Fibroblast of skin of scalp (primary cell): ENCODE measurements at places on chromosomes 12 and 14.
A peak's percentile ranks its signal among the peaks of the same experiment; 100 is the strongest.

GRCh38 chr12:80099259-80099658, at the start of gene OTOGL:
Gene OTOGL (plus strand): TSS chr12:80099537. CDS start chr12:80209432, 109,895 bp downstream.
- no peak for DNase-seq

DNA sequence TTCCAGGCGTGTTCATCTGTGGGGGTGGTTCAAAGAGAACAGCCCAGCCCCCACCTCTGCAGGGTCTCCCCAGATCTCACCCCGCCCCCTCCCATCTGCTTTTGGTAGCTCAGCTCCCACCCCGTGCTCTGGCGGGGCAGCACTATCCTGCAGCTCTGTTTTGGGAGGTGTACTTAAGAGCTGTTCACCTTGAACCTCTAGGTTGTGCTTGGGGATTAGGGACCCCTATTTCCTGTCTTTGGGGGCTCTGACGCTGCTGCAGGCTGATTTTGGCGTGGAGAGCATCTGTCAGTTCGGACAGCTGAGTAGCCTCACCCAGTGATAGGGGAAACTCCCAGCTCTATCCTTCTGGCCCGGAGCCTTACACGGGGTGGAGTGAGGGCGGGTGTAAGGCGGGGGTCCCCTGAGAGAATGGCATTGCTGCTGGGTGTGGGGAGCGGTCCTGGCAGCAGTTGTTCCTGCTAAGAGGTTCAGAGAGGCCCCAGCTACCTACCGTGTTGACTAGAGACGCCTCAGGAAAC, 765 bp downstream of the TMEM120B start:
- no peak for DNase-seq

DNA sequence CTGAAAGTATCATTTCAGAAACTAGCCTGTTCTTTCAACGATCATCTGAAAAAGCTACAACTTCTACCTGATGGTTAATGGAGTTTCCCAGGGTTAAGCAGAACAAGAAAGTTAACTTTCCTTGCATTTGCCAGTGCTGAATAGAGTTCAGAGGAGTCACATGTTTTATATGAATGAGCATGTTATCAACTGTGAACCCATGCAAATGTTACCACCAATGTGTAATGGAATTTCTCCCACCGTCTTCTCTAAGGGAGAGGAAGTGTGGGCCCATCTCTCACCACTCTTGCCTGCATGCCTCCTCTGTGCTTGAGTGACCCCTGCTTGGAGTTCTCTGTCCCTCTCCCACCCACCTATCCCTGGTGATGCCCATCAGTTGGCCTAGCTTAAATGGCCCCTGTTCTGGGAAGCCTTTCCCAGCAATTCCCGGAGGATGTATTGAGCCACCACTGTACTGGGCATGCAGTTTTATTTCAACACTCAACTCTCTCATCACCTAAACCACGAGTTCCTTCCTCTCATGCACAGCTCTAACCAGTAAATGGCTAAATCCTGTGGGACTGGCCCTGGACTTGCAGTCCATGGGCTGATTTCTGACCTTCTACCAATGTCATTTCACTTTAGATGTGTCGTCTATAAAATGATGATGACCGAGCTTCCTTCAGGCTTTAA, 159.8 kb downstream of the RPAP3 start:
- no peak for DNase-seq

- peak; percentile 98 for DNase-seq
These were observed 131.3 kb upstream of the RAP1B start for GRCh38 chr12:68479261-68479895.

DNA sequence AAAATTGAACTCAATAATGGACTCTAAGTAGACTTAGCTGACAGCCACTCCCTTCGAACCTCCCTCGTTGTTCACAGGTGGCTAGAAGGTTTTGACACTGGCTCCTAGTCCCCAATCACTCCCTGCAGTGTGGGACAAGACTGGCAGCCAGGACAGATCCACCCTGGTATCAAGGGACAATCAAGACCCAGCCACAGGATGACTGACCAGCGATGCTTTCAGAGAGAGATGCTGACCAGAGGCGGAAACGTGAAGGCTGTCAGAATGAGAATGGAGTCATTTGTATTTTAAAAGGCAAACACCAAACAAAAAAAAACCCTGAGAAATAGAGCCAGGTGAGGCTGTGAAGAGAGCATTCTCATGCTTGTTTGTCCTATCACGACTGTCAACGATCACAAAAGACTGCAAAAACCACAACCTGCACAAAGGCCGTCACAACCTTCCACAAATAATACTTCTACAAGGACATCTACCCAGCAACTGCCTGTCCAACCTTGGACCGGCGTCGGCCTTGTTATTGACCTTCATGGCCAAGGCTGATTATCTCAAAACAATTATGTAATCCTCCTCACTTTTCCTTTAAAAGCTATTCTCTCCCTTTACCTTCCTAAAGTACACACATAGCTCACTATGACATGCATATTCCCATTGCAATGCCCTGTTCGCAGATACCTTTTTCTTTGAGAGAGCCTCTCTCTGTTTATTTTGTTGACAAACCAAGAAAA, 13.2 kb downstream of the EIF5 start:
- DNase-seq: no peak

DNA sequence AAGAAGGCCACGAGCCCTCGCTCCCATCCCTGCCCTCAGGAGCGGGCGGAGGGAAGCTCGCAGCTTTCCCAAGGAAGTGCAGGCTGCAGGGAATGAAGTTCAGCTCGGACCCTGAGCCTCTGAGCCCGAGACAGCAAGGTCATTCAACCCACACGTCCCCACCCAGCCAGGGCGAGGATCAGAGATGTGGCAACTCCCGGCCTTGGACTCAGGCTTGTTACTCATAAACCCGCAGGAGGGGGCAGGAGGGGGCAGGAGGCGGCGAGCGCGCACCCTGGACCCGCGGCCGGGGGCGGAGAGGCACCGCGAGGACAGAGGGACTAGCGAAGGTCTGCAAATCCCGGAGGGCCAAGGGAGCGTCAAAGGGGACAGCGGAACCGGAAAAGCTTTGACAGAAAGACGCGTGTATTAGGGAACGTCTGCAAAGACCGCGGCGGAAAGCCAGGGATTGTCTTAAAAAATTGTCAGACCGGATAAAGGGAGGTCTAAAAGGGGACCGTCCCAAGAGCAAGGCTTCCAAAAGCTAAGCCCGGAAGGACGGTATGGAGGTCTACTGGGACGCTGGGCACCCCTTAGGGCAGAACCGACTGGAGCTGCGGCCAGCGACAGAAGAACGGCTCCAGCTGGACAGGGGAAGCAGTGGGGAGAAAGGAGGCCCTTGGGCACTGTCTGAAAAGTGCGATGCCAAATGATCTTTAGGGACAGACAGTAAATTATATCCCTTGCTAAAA, 611 bp upstream of the DCAF11 start:
- DNase-seq: peak; percentile 92

GRCh38 chr12:40692765-40693206, 547 bp downstream of the CNTN1 start:
- DNase-seq: no peak

- peak; percentile 24 for DNase-seq
These were observed 187.1 kb downstream of the KITLG start for GRCh38 chr12:88393017-88393767.

GRCh38 chr12:16152885-16153673, 124.4 kb downstream of the SLC15A5 start:
- no peak for DNase-seq

GRCh38 chr12:122194804-122195203, 8.7 kb upstream of the B3GNT4 start:
- DNase-seq: no peak

GRCh38 chr12:116062698-116063097, 214.8 kb downstream of the MED13L start:
- no peak for DNase-seq

DNA sequence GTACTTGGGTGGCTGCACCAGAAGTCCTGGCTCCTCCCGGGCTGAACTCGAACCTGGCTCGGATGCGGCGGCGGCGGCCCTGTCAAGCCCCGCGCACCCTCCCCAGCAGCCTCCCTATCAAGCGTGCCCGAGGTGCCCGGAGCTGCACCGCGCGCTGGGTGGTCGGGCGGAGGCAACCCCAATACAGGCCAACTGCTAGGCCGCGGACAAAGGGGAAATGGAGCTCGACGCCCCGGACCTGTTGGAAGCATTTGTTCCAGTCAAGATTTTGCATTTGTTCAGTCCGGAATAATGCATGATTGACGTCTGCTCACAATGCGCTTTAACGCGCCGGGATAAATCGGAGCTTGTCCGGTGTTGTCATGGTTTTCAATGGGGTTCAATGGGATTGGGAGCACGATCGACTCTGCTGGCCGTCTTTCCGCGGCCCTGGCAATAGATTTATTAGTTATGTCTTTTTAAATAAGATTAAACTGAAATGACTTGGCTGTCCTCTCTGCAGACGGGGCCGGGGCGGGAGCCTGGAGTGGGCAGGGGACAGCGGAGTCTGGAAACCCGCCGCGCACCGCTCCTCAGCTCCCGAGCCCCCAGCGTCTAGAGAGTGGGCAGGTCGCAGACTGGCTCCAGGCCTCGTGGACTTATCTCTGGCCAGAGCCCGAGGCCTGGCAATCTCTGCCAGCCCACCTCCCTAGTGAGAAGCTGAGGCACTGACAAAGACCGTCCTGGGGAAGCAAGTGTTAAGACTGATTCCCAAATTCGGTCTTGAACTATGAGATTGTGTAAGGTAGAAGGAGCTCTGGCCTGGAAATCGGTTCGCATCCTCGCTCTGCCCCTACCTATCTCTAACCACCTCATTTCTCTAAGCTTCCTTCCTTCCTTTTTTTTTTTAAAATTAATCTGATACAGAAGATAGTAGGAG, 1.7 kb upstream of the NKX2-8 start:
- no peak for DNase-seq

- DNase-seq: peak; percentile 89
These were observed 1630.4 kb upstream of the SEL1L start for GRCh38 chr14:83164016-83164415.

- no peak for DNase-seq
These were observed 41.7 kb downstream of the BLTP3B start for GRCh38 chr12:100101000-100101399.

DNA sequence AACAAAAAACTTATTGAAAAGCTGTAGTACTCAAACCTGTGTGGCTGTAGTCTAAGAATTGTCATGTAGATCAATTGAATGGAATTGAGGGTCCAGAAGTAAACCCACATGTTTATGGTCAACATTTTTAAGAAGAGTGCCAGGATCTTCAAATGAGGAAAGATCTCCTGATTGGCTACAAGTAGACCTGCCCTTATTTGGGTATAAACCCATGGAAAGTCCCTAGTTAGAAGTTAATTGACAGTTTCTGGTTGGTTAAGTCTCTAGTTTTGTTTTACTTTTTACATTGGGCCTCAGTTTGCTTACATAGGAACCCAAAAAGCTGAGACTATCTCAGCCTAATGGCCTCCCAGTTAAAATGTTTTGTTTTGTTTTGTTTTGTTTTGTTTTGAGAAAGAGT, 91.9 kb upstream of the RESF1 start:
- no peak for DNase-seq

DNA sequence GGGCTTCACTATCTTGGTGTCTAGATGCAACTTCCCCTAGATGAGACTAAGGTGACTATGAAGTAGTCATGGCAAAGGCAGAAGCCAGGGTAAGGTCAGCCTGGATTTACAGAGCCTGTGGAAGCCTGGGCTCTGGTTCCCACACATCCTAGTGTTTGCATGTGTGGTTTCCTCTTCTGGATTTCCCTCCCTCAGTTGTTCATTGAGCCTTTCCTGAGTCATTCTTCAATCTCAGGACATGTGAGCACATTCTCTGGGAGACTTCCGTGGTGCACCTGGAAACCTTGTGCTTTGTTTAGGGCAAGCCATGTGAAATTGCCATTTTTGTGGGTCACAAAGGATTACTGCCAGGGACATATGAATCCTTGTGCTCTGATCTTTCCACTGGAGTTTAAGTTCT, 236.6 kb downstream of the C12orf75 start:
- no peak for DNase-seq

- no peak for DNase-seq
These were observed 72.9 kb downstream of the FRMD6 start for GRCh38 chr14:51724650-51725049.

DNA sequence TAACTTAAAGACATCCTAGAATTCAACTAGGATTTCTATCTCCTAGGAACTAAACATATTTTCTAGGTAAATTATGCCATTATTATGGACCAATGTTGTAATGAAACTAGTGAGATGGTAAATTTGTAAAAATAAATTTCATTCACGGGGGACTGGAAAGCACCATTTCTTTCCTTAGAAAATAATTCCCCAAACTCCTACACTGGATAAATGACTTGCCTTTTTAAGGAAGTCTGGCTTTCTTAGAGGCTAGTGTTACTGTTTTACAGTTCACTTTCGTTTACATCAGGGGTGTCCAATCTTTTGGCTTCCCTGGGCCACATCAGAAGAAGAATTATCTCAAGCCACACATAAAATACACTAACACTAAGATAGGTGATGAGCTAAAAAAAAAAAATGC, 3.3 kb downstream of the SLC39A9 start:
- DNase-seq: no peak

DNA sequence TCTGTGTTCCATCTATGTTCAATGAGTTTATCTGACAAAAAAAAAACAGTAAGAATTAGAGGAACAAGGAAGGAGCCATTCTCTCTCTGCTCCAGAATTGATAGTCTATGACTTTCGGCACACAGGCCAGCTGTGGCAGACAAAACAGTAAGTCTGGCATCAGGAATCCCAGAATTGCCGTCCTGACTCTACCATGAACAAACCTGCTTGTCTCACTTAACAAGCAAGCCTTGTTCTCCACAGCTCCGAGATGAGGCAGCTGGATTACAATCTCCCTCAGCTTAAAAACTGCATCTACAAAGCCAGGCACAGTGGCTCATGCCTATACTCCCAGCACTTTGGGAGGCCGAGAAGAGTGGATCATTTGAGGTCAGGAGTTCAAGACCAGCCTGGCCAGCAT, 153.6 kb upstream of the TMCC3 start:
- DNase-seq: no peak

- no peak for DNase-seq
These were observed 132.7 kb upstream of the DYRK2 start for GRCh38 chr12:67515679-67516340.

- DNase-seq: peak; percentile 19
These were observed 29.0 kb downstream of the LGMN start for GRCh38 chr14:92719421-92719820.

GRCh38 chr12:113934946-113935345, 31.2 kb downstream of the RBM19 start:
- no peak for DNase-seq

DNA sequence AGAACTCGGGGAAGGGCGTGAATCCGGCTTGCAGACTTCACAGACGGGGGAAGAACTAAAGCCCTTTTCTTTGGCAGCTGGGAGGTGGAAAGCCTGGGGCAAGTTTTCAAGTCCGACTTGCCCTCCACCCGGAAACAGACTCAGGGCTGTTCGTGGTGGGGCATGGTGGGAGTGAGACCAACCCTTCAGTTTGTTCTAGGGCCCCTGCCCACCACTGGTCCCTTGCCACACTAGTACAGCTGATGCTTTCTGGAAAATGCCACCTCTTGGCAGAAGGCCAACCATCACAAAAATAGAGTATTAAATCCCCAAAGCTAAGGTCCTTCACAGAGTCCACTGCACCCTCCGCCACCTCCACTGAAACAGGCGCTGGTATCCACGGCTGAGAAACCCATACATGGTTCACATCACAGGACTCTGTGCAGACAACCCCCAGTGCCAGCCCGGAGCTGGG, 50.4 kb upstream of the DDX11 start:
- no peak for DNase-seq

- no peak for DNase-seq
These were observed 406.4 kb downstream of the CCER1 start for GRCh38 chr12:90548595-90548994.

GRCh38 chr12:80936642-80937390, 918 bp downstream of the LIN7A start:
- DNase-seq: peak; percentile 53
